ENCODE measurements at places on chromosomes 4 and X. TPM values are rescaled to one million over a fixed set of nuclear protein-coding genes. Genes with fewer than 3 reads are reported as not detected.

DNA sequence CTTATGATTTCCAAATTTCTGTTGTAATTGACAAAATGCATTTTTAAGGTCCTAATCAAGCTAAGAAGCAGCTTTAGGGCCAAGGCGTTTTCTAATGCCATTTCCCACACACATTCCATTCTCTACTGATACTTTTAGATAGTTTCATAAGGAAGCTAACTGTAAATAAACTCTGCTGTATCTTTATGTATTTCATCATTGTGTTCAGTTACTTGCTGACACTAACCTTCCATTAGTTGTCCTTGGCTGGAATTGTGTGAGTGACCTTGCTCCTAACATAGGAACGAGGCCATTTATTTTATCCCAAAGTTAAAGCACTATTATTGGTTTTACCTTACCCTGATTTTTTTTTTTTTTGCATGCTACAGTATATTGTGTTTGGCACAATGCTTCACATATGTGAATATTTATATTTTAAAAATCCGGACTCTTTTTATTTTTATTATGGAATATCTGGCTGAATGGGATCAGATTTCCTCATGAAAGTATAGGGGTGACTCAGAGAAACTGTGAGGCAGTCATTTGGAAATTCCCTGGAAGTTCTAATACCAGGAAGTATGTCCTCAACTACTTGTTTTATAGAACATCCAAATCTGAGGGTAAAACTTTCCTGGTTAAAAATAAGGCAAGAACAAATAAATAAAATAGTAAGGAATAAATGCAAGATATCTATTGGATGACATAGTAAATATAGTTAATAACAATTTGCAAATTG is 62.7 kb upstream of the SORBS2 start:
- DNase-seq = no peak

- DNase-seq = no peak
Observed at GRCh38 chr4:15398732-15399131, 29.1 kb upstream of the C1QTNF7 start.

- no peak for DNase-seq
Observed at GRCh38 chr4:143256456-143256855, 71.7 kb downstream of the USP38 start.

DNA sequence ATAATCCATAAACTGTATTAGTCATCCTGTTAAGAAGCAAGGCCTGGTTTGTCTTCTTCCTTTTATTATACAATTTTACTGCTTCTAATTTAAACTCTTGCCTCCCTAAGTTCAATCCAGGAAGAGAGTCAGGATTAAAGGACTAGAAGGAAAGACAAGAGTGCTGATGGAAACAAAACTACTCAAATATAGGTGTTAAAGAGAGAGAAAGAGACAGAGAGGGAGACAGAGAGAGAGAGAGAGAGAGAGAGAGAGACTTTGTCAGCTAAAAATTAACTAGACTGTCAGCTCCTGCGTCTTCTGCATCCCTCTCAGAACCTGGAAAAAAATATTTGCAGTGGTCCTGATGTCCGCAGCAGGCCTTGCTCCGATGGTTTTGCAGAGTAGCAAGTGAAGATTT is 13.5 kb upstream of the FGG start:
- DNase-seq = no peak

- DNase-seq = no peak
Observed at GRCh38 chr4:67696061-67696460, 4.9 kb downstream of the UBA6 start.

DNA sequence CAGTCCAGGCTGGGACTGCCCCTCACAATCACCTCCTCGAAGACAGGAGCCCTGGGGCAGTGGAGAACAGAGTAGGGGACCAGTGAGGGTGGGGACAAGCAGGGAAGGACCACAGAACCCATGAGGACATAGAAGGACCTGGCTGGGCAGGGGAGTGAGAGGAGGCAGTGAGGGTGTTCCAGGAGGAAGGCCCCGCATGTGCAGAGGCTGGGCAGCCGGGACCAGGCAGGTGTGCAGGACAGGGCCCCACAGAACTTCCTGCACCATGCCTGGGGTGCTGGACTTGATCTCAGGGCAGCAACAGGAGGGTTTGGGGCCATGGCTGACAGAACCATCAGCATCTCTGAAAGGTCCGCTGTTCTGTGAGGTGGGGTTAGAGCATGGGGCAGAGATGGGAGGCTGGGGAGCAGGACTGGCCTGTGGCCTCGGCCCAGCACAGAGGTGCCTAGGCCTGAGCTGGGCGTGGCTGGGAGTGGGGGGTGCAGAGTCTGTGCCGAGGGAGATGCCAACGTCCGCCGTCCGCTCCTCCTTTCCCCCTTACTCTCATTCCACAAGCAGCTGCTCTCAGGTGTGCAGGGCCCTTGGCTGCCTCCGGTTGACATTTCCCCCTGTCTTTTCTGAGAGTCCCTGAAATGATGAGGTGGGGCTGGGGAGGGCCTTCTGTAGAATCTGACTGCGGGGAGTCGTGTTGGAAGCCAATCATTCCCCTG is 40.8 kb downstream of the EVC start:
- DNase-seq = no peak

GRCh38 chr4:104486716-104487504 is 7.8 kb downstream of the CXXC4 start:
- peak; percentile 26 for DNase-seq

GRCh38 chr4:26288355-26288909 is 32.4 kb upstream of the RBPJ start:
- DNase-seq = no peak

GRCh38 chrX:108468486-108468885 is 28.8 kb downstream of the COL4A5 start:
- DNase-seq = no peak

- DNase-seq = peak; percentile 11
Observed at GRCh38 chr4:102036619-102037376, 246.3 kb downstream of the BANK1 start.

- DNase-seq = no peak
Observed at GRCh38 chr4:143184217-143184502, 557 bp upstream of the USP38 start.

- DNase-seq = no peak
Observed at GRCh38 chr4:162509333-162509732, 345.5 kb upstream of the FSTL5 start.

- DNase-seq = no peak
Observed at GRCh38 chr4:1721666-1722550, 587 bp downstream of the TACC3 start.

DNA sequence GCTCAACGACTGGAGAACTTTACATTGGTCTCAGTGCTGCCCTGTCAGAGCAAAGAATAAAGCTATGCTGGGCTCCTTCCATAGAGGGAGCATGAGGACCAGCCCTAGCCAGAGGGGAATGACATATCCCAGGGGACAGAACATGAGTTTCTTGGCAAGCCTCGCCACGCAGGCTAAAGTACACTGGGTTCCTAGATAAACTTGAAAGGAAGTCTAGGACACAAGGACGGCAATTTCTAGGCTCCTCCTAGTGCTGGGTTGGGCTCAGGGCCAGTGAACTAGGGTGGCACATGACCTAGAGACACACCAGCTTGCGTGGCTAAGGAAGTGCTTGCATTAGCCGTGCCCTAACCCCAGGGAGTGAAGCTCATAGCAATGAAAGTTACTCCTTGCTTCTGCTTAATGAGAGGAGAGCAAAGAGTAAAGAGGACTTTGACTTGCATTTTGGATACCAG is 141.0 kb downstream of the MAB21L2 start:
- peak; percentile 75 for DNase-seq

- no peak for DNase-seq
Observed at GRCh38 chr4:27662426-27662825, 801.8 kb downstream of the STIM2 start.

DNA sequence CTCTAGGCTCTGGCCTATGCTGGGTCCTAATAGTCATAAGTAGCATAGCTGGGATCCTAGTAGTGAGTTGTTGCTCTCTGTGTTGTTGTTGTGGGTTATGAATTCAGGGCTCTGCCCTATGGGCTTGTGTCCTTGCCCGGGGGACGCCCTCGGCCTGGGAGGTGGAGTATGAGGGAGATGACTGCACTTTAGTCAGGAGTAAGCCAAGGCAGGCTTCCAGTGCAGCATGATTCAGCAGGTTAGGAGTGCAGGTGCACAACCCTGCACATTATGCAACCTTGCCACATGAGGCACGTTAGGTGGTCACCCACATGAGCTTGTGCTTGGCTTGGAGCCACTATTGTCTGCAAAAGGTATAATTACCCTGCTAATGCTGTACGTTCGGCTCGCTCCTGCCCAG is 58.4 kb upstream of the CCDC149 start:
- DNase-seq = no peak

DNA sequence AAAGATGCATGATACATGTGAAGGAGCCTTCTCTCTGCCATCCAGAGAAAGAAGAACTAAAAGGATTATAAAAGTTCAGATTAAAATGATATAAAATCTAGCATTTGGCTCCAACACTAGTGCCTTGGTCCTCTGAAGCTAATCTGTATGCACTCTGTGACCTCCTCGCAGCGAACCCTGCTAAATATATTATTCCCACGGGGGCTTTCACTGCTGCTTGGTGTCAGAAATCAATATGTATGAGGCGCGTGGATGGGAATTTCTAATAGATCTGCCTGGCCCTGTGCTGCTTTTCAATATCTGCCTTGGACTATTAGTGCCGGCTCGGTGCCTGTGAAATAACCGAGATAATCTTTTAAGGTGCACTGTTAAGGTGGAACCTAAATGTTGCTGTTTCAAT is 69.7 kb downstream of the CXXC4 start:
- no peak for DNase-seq

HS3ST1 gene
- total RNA-seq = 1.7 TPM

BANK1 gene
- total RNA-seq = 0.52 TPM

SMIM43 gene
- 0.08 TPM for total RNA-seq

GDPD2 gene
- 1.6 TPM for total RNA-seq

WAS gene
- total RNA-seq = 0.32 TPM

OR13H1 gene
- not detected for total RNA-seq

CT45A6 gene
- not detected for total RNA-seq

MAGEA10 gene
- total RNA-seq = not detected

RHOXF2 gene
- total RNA-seq = not detected
